A549 (cell line): ENCODE measurements at places on chromosomes 6 and 20. TPM values are rescaled to one million over a fixed set of nuclear protein-coding genes. Genes with fewer than 3 reads are reported as not detected.

GRCh38 chr20:38007526-38007925, 25.7 kb downstream of the TTI1 start:
- no peak for DNase-seq

DNA sequence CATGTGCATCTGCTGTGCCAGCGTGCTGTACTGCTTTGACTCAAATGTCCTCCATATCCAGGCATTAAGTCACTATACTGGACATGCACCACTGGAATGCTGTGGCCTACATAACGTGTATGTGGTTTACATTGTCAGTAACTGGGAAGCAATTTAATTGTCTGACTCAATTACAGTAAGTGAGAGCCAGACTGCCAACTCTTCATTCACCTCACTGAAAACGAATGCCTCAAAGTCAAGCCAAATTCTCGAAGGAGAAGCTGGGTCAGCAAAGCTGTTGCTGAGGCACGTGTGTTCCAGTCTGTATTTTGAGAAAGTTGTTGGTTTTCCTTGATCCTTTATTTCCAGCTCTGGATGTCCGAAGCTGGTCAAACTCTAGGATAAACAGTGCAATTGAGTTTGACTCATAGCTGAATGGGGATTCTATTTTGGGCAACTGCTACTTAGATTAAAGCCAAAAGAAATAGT, 534.3 kb downstream of the COL12A1 start:
- DNase-seq = no peak

The ASIP gene
- polyA plus RNA-seq = not detected in 3 replicates

DNA sequence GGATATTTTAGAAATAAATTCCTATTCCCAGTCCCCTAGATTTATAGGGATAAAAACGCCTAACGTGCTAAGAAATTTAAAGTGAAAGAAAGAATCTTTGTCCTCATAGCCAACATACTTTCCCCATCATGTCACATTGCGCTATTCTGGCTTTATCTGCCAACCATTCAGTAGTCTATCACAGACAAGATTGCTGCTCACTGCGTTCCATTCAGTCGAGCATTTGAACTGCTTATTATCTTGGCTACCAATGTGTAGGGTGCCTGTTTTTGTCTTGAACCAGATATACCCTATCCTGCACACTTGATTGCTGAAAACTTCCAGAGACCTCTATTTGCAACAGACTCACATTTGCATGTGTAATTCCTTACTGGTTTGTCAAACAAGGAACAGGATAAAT, 751.5 kb downstream of the EPHA7 start:
- no peak for DNase-seq

- DNase-seq = no peak
These were observed 4.9 kb upstream of the DEK start for GRCh38 chr6:18269253-18269652.

DNA sequence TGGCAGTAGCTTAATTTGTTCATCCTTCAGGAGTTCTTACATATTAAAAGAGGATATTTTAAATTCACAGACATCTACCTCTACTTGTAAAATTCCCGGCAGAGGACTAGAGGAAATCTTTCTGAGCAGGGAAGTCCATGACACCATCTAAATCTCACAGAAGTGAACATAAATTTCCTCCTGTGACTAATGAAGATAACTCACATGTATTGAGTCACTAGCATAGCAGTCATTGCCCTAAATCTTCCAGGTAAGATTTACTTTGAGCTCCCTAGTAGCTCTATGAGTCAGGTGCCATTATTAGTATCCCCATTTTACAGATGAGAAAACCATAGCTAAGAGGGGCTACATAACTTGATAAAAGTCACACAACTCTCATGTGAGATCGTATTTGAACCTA, 1058.6 kb upstream of the FLRT3 start:
- no peak for DNase-seq

The ADGRF1 gene
- not detected in 3 replicates for polyA plus RNA-seq

GRCh38 chr20:50789968-50790650, 4.8 kb upstream of the BCAS4 start:
- DNase-seq = no peak

DNA sequence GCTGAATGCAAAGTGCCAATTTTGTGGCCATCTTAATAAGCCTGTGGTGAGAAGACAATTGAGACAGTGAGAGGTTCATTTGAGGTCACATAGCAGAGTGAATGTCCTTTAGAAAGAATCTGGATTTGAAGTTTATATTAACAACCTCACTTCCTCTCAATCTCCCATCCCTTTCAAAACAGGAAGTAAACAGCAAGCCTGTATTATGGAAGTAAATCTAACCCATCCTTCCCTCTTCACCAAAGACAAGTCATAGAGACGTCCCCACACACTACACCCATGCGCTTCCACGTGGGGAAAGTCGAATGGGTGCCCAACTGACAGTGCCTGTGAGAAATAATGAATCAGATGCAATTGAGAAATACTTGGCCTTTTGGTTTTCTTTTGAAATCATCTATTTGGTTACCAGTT, 28.8 kb upstream of the CCND3 start:
- DNase-seq = peak; percentile 65

DNA sequence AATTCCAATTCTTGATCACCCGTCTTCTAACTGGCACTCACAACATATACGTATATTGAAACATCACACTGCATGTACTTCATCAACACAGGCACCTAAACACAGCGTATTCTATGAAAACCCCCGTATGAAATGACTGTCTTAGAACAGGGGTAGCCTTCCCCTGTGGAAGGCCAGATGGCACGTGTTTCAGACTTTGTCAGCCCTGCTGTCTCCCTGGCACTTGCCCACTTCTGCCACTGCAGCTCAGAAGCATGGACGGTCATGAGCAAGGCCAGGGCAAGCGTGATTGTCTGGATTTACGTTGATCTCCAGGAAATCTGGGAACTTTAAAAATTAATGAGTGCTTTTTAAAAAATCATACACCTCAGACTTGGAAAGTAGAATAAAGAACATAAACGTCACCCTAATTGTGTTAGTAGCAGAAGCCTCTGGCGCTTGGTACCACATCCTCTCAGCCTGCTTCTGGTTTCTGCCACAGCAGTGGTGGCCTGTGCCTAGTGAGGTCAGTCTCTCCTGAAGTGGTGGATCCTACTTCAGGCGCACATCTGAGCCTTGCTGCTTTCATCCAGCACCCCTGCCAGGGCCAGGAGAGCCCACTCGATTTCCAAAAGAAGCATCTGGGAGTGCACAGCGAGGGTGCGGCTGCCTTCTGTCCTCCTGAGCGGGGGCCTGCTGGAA, 18.3 kb downstream of the PDE10A start:
- DNase-seq = no peak

GRCh38 chr20:22629447-22629846, 45.1 kb upstream of the FOXA2 start:
- DNase-seq = no peak

- DNase-seq = no peak
These were observed 152.7 kb upstream of the SLC22A16 start for GRCh38 chr6:110629153-110629552.

DNA sequence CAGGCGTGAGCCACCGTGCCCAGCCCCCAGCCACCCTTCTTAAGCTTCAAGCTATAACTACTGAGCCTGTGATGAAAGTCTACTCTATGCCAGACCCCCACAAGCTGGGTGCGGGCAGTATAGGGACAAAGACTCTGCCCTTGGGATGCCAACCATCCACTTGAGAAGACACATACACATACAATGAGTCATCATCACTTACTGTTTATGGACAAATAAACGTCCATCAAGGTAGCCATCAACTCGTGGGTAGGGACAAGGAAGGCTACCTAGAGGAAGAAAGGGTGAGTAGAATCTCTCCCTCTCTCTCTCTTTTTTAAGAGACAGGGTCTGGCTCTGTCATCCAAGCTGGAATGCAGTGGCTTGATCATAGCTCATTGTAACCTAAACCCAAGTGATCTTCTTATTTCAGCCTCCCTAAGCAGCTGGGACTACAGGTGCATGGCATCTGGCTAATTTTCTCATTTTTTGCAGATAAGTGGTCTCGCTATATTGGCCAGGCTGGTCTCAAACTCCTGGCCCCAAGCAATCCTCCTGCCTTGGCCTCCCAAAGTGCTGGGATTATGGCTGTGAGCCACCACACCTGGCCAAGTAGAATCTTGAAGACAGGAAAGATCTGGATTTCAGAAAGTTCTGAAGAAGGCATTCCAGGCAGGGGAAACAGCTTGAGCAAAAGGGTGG, 2.6 kb upstream of the TP53INP2 start:
- DNase-seq = peak; percentile 54

GRCh38 chr6:16318953-16319720, 80.8 kb downstream of the GMPR start:
- DNase-seq = no peak

The OR12D3 gene
- not detected in 3 replicates for polyA plus RNA-seq

DNA sequence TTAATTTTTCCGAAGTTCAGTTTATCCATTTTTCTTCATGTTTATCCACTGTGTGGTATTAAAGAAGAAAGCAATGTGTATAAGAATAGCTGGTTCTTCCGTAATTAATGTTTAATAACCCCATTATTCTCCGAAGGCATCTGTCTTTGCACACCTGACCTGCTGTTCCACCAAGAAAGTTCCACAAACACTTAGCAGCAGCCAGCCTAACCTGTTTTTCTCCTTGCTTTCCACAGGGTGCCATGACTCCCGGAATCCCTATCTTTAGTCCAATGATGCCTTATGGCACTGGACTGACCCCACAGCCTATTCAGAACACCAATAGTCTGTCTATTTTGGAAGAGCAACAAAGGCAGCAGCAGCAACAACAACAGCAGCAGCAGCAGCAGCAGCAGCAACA, 7.4 kb downstream of the TBP start:
- no peak for DNase-seq

The KAT14 gene
- polyA plus RNA-seq = 10.7 to 12.6 TPM (median 12.1 TPM) in 3 replicates

- peak; percentile 62 for DNase-seq
These were observed 9.9 kb upstream of the RFPL4B start for GRCh38 chr6:112337209-112337638.

DNA sequence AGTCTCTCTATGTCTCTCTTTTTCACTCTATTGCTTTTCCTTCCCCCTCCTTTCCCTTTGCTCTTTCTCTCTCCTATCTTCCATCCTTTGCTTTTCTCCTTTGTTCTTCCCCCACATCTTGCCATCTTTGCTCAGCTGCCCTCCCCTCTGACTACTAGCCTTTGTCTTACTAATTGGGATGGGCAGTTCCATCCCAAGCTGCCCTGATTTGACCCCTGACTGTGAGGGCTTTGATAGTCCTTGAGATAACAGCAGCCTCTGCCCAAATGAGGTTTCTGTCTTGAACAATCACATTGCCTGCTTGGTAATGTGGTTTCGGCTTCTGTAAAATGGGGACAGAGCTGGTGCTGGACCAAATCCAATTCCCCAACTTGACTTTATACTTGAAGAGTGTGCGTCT, 327.7 kb downstream of the DHX35 start:
- no peak for DNase-seq

DNA sequence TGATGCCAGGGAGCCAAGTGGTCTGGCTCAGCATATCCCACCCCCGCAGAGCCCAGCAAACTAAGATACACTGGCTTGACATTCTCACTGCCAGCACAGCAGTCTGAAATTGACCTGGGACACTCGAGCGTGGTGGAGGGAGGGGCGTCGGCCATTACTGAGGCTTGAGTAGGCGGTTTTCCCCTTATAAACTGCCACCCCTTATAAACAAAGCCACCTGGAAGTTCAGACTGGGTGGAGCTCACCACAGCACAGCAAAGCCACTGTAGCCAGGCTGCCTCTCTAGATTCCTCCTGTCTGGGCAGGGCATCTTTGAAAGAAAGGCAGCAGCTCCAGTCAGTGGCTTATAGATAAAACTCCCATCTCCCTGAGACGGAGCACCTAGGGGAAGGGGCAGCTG, 19.4 kb downstream of the TINAG start:
- no peak for DNase-seq

The DEFB115 gene
- polyA plus RNA-seq = not detected in 3 replicates

DNA sequence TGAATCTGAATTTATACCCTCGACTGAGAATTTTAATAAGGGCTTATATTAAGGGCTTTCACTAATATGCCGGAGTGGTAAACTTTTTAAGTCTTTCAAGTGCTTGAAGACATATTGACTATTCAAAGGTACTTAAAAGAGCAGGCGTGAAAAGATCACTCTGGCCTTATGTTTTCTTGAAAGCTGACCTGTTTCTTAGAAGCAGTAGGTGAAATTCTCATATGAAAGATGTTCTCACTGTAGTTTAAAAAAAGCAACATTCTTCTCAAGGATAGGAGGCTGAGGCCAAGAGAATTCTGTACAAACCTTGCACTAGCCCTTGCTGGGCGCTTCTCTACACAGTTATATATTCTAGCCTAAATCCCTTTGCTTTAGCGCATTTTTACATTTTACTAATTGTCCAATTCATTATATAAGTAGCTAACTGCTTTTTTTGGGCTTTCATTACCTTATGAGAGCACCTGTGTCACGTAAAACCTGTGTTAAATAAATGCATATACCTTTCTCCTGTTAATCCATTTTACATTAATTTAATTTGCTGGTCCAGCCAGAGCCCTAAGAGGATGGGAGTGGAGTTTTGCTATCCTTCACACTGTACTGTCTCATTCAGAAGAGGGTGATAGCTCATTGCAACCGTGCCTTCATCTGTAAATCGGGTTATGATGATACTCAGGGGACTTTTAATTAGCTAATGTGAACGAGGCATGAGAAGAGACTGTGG, 59.6 kb upstream of the HFE start:
- no peak for DNase-seq

DNA sequence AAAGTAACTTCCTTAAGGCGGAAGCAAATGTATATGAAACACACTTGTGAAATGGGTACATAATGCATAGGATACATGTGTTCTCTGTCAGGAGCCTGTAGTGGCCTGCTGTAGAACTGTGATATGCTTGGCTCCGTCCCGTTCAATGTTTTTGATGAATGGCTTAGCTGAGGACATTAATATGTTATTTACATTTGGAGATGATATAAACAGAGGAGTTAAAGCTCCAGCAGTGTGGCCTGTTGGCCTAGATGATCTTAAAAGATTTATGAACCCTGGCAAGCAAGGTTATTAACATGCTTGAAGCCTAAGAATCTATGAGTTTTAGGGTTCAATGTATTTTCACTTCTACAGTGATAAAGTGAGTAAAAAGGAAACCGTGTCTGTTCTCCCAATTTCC, 59.2 kb downstream of the AKAP12 start:
- no peak for DNase-seq

GRCh38 chr6:144823131-144823530, 538.0 kb downstream of the UTRN start:
- no peak for DNase-seq

The PTCHD4 gene
- 0.15 to 0.16 TPM (median 0.15 TPM) in 3 replicates for polyA plus RNA-seq

GRCh38 chr20:11766961-11767360, 150.7 kb upstream of the BTBD3 start:
- DNase-seq = no peak

- no peak for DNase-seq
These were observed 229.9 kb downstream of the NRN1 start for GRCh38 chr6:5776706-5777390.
